ENCODE measurements at places on chromosomes 3 and 15.

DNA sequence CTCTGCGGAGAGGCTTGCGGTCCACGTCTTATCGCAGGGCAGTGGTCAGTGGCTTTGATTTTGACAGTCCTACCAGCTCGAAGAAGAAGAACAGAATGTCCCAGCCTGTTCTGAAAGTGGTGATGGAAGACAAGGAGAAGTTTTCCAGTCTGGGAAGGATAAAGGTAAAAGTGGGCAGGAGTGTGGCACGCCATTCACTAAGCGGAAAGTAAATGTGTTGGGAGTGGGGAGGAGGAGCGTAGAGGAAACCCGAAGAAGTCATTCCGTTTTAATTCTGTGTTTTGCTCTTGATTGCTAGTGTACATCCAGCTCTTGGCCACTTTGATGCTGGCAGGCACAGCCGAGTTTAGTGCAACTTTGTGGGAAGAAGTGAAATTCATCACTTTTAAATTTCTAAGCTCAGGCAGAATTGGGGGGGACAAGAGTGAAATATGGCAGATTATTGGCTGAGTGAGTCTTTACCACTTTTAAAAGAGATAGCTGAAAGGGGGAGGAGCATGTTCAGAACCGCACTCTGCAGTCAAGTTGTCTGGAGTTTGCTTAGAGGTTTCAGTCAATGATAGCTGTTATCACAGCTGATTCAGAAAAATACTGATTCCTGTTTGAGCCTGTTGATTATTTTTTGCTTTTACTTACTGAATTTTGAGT, 1.8 kb downstream of the ARHGEF26 start:
- DNase-seq: no peak

- peak; percentile 16 for DNase-seq
These were observed 513 bp downstream of the CLASP2 start for GRCh38 chr3:33717616-33717865.

- no peak for DNase-seq
These were observed 109.6 kb upstream of the RBMS3 start for GRCh38 chr3:29171043-29171990.

- DNase-seq: no peak
These were observed 219.7 kb upstream of the SGO1 start for GRCh38 chr3:20405744-20406143.

DNA sequence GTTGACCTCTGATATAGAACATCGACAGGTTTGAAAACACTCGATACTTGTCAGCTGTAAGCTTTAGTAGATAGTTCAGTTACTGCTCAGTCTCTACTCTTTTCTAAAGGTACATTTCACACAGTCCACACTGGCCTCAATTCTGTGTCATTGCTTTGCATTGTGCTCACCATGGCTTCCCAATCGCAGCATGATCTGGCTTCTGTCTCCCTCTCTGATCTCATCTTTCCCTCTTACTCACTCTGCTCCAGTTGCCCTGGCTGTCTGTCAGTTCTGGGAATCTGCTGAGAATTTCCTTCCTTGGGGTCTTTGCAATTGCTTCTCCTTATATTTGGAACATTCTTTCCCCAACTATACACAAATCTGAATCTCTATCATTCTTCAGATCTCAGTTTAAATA, 80.6 kb downstream of the GTF2E1 start:
- DNase-seq: no peak

DNA sequence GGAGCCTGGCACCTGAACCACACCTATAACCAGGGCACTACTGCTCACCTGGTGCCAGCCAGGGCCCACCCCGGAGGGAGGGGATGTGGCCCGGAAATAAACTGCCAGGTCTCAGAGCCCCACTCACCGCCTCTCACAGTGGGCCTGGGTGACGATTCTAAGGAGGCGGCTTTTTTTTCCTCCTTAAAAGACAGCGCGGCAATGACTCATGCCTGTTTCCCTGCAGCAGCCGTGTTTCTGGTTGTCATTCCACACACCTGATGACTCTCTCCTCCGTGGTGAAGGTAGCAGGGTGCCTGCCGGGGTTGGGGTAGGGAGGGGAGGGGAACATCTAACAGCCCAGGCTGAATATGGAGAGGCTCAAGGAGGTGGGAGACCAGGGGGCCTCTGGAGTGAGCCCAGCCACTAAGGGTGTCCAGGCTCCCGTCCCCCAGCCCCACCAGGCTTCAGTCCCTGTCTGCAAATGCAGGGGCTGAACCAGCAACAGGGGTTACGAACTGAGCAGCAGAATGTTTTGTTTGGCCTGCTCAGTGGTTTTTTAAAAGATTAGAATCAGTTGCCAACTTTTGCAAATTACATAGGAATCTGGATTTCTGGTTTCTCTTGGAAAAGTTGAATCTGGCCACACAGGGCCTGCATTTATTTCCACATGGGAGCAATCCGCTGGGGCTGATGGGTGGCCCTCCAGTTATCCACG, 127.3 kb upstream of the LINGO1 start:
- DNase-seq: no peak

- DNase-seq: no peak
These were observed 587 bp upstream of the TNK2 start for GRCh38 chr3:195908694-195909581.

DNA sequence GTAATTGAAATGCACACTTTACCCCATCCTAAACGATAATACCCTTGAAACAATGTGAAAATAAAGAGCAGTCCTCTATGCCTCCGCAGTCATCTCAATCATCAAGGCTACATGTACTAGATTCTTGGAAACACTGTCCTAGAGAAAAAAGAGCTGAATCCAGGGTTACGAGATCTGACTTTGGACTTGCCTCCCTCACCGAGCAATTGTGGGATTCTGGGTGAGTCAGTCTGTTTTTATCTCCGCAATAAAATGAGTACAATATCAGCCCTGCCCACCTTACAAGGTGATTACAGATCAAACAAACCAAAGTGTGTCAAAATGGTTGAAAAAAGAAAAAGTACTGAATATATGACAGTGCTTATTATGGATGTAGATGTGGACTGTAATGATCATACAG, 152.3 kb upstream of the SNTN start:
- DNase-seq: no peak

GRCh38 chr15:66921319-66921915, 144.0 kb upstream of the SMAD3 start:
- no peak for DNase-seq

- DNase-seq: no peak
These were observed 667.6 kb downstream of the NAALADL2 start for GRCh38 chr3:175526609-175527280.

- no peak for DNase-seq
These were observed 18.4 kb upstream of the PLSCR4 start for GRCh38 chr3:146269271-146269670.

DNA sequence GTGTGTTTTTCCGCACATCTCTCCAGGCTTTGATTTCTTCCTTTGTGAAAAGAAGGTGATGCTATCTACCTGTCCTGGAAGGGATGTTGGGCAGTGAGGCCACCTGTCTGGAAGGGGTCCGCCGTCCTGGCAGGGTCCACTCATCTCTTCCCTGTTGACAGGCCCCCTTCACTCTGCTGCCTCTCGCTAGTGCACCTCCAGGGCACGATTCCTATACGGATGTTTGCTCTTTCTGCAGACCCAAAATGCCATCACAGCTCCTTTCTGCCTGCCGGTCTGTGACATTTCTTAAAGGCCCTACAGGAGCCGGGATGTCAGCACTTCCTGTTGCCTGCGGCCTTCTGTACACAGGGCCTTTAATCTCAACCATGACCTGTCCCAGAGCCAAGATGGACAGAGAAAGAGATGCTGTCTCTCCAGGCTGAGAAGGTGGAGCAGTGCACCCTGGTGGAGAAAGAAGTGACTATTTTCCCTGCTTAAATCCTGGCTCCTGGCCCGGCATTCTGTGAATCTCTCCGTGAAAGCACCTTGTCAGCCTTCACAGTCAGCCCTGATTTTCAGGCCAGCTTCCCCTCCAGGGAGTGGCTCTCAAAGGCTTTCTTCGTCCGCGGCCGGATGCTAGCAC, 7.4 kb downstream of the FAM3D start:
- no peak for DNase-seq

DNA sequence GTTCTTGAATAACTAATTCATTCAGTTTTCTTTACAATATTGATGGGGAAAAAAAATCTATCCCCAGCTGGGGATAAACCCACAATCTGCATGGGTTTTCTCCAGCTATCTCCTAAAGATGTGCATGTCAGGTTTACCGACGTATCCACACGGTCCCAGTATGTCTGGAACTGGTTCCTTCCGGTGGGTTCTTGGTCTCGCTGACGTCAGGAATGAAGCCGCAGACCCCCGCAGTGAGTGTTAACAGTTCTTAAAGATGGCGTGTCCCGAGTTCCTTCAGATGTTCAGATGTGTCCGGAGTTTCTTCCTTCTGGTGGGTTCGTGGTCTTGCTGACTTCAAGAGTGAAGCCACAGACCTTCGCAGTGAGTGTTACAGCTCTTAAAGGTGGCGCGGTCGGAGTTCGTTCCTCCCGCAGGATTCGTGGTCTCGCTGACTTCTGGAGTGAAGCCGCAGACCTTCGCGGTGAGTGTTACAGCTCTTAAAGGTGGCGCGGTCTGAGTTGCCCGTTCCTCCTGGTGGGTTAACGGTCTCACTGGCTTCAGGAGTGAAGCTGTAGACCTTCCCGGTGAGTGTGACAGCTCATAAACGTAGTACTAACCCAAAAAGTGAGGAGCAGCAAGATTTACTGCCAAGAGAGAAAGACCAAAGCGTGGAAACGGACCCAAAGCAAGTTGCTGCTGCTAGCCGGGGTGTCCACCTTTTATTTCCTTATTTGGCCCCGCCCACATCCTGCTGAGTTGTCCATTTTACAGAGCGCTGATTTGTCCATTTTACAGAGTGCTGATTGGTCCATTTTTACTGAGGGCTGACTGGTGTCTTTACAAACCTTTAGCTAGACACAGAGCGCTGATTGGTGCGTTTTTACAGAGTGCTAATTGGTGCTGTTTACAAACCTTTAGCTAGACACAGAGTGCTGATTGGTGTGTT, 195.1 kb upstream of the NR2F2 start:
- no peak for DNase-seq

DNA sequence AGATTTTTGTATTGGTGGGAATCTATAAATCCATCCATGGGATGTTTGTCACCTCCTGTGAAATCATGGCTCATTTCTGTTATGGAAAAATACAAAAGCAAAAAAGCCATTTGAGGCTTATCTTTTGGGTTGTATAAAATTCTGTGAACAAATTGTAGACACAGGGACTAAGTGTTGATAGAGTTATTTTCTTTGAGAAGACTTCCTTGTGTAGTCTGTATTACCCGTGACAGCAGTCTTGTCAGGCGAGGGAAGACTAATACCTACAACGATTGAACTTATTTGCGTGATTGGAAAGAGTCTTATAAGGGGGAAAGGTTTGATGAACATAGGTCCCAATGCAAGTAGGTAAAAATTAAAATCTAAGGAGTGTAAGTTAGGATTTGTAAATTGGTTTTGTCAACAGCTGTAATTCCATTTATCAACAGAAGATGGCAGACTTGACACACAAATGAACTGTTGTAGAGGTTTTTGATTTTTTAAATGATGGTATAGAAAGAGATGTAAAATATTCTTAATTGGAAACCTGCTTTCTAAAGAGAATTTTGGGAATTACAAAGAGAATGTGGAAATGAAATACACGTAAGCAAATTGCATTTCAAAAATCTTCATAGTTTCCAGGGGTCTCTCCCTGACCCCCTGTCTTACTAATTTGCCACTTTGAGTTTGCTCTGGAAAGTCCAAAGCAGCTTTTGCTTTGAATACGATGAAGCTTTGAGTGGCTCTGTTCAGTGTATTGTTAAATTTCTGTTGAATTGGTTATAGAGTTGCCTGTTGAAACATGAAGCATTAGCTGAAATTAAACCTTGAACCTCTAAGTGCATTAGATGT, 33.2 kb downstream of the SLC25A26 start:
- no peak for DNase-seq

- DNase-seq: no peak
These were observed 37.4 kb downstream of the EBLN2 start for GRCh38 chr3:73098873-73099272.

- DNase-seq: no peak
These were observed 157.9 kb upstream of the NUDT16 start for GRCh38 chr3:131223373-131224289.

GRCh38 chr3:122755491-122755890, 38.1 kb downstream of the HSPBAP1 start:
- no peak for DNase-seq

DNA sequence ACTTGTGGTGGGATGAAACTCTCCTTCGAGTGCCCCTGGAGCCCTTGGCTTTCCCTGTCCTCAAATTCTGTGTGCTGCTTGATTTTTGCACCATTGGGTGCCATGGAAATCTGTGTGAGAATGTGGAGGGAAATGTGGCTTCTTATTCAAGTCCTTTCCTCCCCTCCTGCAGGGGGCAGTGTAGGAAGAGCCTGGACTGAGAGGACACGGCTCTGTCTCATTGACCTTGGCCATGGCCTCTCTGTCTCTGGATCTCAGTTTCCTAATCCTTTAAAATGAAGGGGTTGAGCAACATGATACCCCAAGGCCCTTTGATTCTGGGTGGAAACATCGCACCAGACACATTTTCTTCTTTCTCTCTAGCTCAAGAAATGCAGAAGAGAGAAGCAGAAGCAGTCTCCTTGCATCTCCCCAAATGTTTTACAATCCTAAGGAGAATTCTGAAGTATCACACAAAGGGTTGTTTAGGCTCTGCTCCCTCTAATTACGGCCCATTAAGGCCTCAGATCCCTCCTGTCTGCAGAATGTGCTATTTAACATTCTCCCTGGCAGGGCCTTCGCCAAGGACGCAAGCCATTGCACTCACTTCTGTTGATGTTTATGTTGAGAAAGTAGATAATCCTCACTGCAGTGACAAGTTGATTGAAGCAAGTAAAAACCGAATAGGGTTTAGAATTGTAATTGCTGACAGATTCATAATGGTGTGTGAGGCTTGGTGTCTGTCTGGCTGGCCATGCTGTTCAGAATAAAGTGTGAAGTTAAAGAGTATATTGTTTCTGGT, 169.1 kb downstream of the TPRG1 start:
- no peak for DNase-seq

- DNase-seq: no peak
These were observed 387.4 kb downstream of the EPHA6 start for GRCh38 chr3:97201814-97202213.

DNA sequence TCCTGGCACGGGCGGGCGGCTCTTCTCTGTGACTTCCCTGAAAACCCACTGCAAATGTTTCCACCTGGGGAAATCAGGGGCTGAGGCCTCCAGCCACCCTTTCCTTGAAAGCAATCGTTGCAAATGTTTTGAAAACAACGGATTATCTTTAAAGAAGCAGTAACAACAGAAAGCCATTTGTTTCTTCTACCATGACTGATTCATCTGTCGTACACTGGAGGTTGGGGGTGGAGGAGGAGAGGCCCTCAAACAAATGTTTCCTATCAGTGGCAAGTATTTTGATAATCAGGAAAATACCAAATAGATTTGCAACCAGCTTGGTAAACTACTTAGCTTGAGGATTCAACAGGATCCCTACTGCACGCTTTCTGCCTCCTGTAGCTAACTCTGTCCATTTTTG, 114.9 kb downstream of the PDZRN3 start:
- no peak for DNase-seq

DNA sequence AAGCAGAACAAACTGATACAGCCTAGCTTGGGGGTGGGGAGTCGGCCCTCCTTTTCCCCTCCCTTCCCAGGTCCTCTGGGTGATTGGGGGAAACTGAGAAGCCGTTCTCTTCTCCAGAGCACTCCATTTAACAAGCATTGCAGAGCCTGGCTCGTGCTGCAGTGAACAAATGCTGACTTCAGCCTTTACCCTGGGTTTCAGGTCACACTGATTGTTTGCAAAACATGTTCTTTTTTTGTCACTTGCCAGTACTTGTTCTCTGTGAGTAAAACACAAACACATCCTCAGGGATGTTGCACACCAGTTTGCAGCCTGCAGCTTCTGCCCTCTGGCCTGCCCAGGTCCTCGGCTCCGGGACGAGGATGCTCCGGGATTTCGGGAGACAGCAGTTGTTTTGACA, 132.8 kb downstream of the PGPEP1L start:
- no peak for DNase-seq

Measured in stimulated activated CD8-positive, alpha-beta memory T cell treated with anti-CD3 and anti-CD28 coated beads, Interleukin-4, amount 100 ng/mL, for 1 hour (primary cell).